ENCODE measurements at places on chromosomes 4 and X.

GRCh38 chr4:96670381-96670780 lies 830.5 kb downstream of the PDHA2 start:
- DNase-seq, result no peak

DNA sequence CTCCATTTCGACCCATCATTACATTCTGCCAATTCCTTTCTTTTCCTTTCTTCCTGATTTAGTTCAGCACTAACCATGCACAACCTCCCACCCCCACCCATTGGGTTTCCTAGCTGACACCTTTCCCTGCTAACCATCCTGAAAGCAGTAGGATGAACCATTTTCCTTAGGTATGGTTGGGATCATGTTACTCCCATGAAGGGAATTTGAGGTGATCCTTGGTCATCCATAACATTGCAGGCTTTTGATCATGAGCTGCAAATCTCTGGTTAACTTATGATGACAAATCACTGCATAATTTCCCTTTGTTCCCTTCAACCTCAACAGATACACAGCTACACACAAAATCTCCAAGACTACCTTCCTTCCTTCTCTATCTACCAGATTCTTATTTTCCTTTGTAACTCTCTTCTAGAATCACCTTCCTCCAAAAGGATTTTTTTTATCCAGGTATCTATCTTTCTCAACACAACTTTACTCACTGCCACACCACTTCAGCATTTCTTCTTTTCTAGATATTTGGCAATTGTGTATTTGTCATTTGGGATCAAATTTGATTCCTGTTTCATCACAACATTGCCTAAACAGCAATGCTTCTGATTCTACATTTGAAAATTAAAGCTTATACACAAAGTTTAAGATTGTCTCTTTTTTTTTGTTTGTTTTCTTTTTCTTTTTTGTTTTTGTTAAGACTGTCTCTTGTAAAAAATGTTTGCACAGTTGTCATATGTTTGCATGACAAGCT lies 145.1 kb downstream of the RBM47 start:
- DNase-seq, result no peak

GRCh38 chrX:36414056-36414455 lies 494.5 kb downstream of the CFAP47 start:
- no peak for DNase-seq

GRCh38 chrX:20397587-20397986 lies 130.9 kb upstream of the RPS6KA3 start:
- DNase-seq, result no peak

DNA sequence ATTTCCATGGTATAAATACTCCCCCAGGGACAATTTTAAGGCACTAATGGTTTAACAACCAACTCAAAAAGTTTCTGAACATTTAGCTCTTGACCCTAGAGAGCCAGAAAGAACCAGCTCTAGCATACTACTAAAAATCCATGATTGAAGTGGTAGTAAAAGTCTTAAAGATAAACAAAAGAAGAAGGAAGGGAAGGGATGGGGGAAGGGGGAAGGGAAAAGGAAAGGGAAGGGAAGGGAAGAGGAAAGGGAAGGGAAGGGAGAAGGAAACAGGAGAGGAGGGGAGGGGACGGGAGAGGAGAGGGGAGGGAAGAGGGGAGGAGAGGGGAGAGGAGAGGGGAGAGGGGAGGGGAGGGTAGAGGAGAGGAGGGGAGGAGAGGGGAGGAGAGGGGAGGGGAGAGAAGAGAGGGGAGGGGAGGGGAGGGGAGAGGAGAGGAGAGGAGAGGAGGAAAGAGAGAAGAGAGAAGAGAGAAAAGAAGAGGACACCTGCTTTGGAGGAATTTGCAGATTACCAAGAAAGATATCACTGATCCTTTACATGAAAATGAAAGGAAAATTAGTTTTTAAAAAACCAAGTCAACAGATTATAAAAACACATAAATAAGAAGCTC lies 26.4 kb upstream of the FAM241A start:
- DNase-seq, result no peak

- no peak for DNase-seq
These were observed 104.1 kb upstream of the GPRIN3 start for GRCh38 chr4:89411539-89412309.

DNA sequence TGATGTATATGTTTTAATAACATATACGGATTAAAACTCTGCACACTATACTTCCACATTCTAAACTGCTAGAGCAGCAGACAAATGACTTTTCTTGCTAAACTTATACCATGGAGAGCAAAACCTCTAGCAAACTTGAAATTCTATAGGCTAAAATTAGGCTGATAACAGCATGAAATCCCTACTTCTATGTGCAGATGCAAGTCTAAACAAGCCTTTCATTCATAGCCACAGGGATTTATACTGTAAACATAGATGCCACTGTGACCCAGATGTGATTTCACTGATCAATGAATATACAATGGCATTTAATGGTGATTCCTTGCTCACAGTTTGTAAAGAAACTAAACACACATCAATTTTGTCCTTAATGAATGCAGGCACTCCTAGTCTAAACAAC lies 151.0 kb downstream of the ANTXR2 start:
- no peak for DNase-seq

DNA sequence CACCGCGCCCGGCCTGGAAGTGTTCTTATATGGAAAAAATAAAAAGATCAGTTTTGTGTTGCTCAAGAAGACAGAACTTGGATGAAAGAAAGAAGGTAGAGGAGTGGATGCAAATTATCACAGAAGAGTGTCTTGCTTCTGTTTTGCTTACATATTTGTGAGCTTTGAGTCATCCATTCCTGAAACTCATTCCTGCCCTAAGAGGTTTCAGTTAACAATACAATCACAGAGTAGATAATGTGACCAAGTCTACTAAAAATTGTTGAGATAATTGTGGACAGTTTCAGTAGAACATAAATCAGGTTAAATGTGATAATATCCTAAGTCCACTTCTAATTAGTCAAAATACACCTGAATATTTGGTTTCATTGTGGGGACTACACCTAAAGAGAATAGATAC lies 26.4 kb upstream of the LRCH2 start:
- DNase-seq, result no peak

DNA sequence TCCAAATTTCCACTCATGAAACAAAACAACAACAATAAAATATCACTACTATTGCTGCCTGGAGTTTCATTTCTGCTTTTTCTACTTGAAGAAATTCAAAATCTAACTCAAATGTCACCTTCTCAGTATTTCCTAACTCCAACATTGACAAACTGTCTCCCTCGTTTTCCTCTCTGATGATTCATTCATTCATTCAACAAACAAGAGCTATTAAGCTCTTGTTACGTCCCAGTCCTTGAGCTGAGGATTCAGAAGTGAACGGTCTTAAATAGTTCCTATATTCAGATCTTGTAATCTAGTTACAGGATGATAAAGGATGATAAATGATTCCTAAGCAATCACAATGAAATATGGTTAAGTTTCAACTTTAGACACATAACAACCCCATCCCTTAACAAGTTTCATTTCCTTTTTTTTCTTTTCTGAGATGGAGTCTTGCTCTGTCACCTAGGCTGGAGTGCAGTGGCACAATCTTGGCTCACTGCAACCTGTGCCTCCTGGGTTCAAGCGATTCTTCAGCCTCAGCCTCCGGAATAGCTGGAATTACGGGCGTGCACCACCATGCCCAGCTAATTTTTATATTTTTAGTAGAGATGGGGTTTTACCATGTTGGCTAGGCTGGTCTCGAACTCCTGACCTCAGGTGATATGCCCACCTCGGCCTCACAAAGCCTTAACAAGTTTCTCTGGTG lies 1.7 kb downstream of the SLC9B2 start:
- no peak for DNase-seq

GRCh38 chrX:44043496-44043895 lies 70.3 kb upstream of the NDP start:
- no peak for DNase-seq

GRCh38 chrX:8873102-8873501 lies 71.9 kb upstream of the FAM9A start:
- DNase-seq, result no peak

- DNase-seq, result no peak
These were observed 100.3 kb upstream of the USP9X start for GRCh38 chrX:40984962-40985361.

- no peak for DNase-seq
These were observed 131.6 kb downstream of the EMCN start for GRCh38 chr4:100386270-100386669.

DNA sequence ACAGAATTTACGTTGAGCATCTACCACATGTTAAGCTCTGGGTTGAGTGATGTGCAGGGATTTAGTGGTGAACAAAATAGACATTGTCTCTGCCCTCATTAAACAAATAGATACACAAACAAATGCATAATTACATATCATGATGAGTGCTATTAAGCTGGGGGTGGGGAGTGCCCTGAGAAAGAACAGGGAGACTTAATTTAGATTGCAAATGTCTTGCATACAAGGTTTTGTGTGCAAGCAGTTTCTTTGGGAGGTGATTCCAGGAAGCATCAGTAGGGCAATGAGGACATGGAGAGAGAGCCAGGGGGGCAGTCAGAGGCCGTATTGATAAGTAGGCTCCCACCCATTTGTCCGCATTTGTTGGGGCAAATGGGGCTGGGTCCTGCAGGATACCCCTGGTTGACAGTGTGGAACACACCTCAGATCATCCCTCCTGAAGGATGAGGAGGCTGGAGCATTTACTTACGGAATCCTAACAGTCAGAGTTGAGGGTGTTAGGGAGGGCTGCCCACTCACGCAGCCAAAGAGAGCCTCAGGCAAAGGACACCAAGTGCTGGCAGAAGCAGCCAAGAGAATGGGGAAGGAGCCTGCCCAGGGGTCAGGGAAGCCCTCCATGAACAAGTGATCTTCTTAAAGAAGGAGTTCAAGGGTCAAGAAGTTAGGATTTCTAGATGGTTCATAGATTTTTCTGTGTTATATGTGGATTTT lies 245.9 kb downstream of the BCOR start:
- no peak for DNase-seq

- DNase-seq, result no peak
These were observed 127.0 kb downstream of the PCDH7 start for GRCh38 chr4:30847167-30847566.

DNA sequence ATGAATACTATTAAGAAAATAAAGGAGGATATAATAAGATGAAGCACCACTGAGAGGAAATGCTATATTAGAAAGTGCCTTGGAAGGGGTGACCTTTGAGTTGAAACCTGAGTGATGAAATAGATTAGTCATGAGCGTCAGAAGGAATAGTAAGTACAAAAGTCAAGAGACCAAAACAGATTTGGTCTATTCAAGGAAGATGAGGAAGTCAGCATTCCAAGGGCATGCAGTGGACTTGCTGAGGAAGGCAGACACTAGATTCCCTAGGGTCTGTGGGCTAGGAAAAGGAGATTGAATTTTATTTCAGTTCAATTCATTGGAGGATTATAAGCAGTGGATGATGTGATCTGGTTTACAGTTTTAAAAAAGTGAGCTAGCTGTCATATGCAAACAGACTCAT lies 73.0 kb upstream of the WDFY3 start:
- DNase-seq, result no peak

DNA sequence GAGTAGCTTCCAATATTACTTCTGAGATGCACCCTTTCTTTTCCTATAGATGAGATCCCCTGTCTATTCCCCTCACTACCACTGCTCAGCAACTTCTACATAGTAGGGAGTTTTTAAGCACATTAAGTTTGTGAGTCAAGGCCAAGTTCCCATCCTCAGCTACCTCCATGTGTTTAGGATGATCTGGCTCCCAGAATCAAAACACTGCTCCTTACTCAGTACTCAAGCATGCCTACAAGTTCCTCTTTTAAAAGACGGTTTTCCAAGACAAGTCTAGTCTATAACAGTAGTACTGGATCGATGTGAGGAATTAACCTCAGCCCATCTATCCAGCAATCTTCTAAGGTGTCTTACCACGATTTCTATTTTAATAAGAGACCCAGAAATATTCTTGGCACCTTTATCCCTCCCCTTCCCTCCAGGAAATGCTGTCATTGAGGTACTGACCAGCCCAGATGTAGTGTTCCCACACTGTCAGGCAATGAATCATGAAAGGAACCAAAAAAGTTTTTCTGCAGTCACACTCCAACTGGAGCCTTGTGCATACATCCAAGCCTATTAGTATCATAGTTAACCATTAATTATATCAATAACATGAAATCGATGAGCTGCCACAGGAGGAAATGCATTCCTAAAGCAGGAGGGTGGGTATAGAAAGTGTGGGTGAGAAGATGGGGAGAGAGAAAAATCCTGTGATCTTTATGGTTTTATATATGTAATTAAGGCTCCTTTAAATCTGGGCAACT lies 29.6 kb downstream of the AREG start:
- no peak for DNase-seq

GRCh38 chr4:15339737-15340136 lies 88.1 kb upstream of the C1QTNF7 start:
- DNase-seq, result no peak

GRCh38 chr4:168383510-168383909 lies 65.0 kb upstream of the DDX60 start:
- DNase-seq, result no peak

DNA sequence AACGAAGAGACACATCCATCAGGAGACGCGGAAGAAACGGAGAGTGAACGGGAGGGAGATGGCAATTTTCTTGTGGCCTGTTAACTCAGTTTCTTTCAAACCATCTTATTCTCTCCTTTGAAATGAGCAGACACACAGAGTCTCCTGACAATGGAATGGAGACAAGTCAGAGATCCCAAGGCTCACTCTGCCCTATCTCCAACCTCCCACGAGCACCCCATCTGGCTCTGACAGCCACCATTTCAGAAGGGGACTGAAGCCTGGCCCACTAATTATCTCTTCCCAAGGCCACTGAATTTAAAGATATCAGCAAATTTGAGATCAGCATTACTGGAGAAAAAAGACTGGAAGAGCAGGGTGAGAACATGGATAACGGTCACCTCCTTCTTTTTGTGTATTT lies 215.6 kb downstream of the DHX15 start:
- no peak for DNase-seq

- DNase-seq, result no peak
These were observed 61.7 kb upstream of the HAND2 start for GRCh38 chr4:173591760-173592159.

GRCh38 chr4:112802780-112803179 lies 165.8 kb downstream of the LARP7 start:
- no peak for DNase-seq

- no peak for DNase-seq
These were observed 95.4 kb upstream of the NUDT6 start for GRCh38 chr4:123017636-123018395.

- peak; percentile 78 for DNase-seq
These were observed 10.3 kb downstream of the AFAP1 start for GRCh38 chr4:7929118-7929951.

GRCh38 chr4:48108309-48109073 lies 25.6 kb downstream of the TXK start:
- no peak for DNase-seq

DNA sequence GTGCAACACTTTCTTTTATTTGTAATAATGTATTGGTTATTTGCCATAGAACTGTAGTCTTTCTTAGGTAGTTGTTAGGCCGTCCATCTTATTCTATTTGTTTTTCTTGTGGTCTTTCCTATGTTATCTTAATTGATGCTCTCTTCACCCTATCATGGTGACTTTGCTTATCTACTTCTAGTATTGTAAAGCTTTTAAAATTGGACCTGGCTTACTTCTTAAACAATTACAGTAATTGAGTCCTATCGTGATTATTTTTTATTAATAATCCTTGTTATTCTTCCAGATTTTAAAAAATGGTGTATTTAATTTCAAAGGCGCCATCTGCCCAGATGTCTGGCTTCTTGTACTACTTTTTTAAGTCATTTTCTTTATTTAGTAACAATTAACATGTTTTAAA lies 63.7 kb downstream of the CLCN5 start:
- DNase-seq, result no peak

- DNase-seq, result no peak
These were observed 73.3 kb downstream of the RBM46 start for GRCh38 chr4:154854362-154854761.
